ENCODE measurements at places on chromosomes 3 and 15. TPM values are rescaled to one million over a fixed set of nuclear protein-coding genes. Genes with fewer than 3 reads are reported as not detected.
A peak's percentile ranks its signal among the peaks of the same experiment; 100 is the strongest.

DNA sequence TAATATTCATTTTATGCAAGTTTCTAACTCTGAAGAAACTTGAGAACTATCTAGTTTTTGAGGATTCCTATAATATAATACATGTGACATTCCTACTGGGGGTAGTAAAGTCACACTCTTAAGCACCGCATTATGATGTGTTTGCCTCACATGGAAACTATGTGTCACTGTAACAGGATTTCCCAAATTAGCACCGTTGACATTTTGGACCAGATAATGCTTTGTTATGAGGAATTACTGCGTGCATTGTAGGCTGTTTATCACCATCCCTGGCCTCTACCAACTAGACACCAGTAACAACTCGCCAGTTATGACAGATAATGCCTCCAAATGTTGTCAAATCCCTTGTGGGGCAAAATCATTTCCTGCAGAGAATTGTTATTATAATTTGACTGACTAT, 267.8 kb downstream of the RAP2B start:
- no peak for DNase-seq

GRCh38 chr15:70035719-70036077, 62.0 kb downstream of the TLE3 start:
- DNase-seq: no peak

DNA sequence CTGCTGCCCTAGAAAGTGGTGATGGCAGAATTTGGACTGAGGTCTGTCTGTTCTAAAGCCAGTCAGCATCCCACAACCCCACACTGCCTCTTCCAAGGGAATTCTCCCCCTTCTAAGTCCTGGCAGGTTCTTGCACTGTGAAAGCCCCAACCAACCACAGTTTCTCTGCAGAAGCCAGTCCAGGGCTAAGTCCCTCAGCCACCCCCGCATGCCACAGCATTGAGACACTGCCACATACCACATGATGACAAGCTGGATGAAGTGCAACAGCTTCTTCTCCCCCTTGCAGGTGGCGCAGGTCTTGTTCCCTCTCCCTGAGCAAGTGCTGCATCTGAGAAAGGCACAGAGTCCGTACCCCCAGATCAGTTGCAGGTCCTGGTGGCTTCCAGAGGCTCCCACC, 18.6 kb downstream of the SSUH2 start:
- DNase-seq: peak; percentile 52

GRCh38 chr3:112381673-112382542, 49.0 kb downstream of the CD200 start:
- no peak for DNase-seq

GRCh38 chr15:68781766-68782588, 38.7 kb downstream of the ANP32A start:
- no peak for DNase-seq

DNA sequence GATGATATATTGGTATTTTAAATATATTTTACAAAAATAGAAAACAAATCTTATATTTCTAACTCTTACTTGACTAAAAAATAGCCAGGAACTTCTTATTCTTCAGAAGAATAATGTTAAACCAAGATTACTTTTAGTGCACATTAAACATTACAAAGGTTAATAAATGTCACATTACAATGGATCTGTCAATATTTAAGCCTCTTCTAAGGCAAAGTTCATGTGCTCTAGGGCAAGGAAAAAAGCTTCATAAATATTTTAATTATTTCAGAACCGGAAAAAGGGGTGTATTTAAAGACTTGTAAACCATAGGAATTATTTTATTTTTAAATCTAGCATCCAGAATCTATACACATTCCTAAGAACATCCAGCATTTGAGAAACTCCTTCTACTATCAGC, 166.9 kb upstream of the ROBO2 start:
- DNase-seq: no peak

DNA sequence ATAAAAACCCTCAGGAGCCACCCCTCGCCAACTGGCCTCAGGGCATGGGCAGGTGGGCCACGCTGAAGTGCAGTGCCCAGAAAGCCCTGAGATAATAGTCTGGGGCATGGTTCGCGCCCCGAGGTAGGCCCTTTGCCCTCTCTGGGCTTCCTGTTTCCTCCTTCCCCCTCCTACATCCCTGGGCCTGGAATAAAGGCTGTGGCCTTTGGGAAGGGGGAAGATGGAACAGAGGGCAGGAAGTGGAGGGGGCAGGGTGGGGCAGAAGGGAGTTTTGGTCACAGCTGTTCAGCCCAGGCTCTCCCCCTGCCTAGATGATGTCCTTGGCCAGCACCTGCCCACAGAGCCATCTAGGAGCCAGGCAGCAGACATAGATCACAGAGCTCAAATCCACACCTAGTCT, 11.3 kb downstream of the CSRNP1 start:
- DNase-seq: no peak

- no peak for DNase-seq
Observed at GRCh38 chr3:17737591-17737990, 4.8 kb downstream of the TBC1D5 start.

DNA sequence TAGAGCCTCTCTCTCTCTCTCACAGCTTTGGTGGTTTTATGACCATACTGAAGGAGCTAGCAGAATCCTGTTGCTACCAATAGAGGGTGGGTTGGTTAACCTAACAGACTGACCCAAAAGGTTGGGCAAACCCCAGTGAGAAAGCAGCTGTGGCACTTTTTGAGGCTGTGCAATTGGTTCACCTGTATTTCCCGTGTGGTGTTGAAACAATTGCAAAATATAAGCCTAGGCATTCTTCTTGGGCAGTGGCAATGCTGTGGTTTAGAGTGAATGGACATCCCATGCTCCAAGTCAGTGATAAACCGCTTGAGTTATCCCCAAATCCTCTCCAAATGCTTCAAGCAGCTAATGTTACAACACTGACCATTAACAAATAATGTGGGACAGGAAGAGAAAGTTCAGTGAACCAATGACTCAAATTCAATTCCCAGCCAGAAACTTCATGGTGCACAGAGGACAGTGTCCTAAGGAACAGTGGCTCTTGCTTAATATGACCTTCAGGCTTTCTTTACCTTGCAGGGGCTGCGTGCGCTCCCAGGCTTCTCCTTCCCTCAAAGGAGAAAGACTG, 261.9 kb upstream of the ICE2 start:
- DNase-seq: no peak

DNA sequence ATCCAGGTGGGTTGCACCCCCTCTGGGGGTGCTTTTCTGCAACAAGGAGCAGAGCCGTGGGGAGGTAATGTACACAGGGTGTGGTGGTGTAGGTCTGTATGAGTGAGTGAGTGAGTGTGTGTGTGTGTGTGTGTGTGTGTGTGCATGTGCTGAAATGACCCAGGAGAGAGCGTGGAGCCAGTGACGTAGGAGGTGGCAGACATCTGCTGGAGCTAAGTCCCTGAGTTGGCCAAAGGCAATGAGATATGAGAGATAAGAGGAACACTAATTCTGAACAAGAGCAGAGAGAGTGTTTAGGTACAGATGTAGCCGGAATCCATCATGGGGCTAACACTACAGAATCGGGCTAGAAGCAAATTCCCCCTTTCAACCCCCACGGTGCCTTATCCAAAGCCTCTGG, 27.6 kb downstream of the BDH1 start:
- DNase-seq: no peak

DNA sequence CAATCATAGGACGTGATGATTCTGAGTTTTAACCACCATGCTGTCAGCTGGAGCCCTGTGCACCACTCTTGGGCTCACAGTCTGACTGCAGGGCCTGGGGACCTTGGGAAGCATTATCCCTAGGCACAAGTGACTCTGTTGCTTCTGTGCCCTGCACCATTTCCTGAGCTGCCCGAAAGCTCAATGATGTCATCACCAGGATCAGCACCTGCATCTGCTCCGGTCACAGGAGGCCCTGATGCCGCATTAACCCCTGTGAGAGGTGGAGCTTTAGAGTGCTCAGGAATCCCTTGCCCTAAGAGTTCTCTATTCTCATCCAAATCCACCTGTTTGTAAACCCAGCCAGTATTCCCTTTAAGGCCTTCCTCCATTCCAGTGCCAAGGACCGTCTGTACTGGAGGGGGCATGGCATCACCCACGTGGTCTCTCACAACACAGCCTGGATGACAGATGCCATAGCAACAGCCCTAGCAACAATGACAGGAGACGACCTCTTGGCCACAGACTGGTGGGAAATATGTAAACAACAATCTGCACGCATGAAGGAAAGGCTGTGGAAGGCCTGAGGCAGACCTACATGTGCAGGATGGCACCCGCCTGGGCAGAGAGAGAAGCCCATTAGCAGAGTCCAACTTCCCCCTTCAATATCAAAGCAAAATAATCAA, 37.9 kb downstream of the NTRK3 start:
- DNase-seq: no peak

DNA sequence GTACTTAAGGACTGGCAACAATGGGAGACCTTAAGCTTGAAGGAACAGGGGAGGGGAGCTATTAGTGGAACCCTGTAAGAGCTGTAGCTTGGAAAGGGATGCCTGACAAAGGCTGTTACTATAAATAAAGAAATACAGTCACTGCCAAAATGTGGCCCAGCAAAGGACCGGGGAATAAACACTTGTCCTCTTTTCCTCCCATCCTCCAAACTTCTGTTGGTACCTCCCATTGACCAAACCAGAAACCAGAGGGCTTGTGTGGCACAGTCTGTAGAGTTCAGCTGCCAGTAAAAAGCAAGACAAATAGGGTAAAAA, 25.1 kb upstream of the TCF12 start:
- no peak for DNase-seq

Gene FOXB1
- not detected for total RNA-seq

Gene NEK10
- total RNA-seq: 1.7 TPM

Gene CRABP1
- not detected for total RNA-seq

Gene SLC22A13
- total RNA-seq: 0.73 TPM

Gene LYZL4
- total RNA-seq: not detected

Gene P3H2
- 11.4 TPM for total RNA-seq

Gene SLC28A1
- 1.1 TPM for total RNA-seq

Gene SLC24A5
- total RNA-seq: not detected

Gene TIGIT
- total RNA-seq: not detected

Gene AAGAB
- 30.5 TPM for total RNA-seq
